K562 (cell line): ENCODE measurements at places on chromosomes 4 and X.

GRCh38 chr4:49032440-49033161, 46.5 kb downstream of the CWH43 start:
- peak; percentile 28 for DNase-seq

DNA sequence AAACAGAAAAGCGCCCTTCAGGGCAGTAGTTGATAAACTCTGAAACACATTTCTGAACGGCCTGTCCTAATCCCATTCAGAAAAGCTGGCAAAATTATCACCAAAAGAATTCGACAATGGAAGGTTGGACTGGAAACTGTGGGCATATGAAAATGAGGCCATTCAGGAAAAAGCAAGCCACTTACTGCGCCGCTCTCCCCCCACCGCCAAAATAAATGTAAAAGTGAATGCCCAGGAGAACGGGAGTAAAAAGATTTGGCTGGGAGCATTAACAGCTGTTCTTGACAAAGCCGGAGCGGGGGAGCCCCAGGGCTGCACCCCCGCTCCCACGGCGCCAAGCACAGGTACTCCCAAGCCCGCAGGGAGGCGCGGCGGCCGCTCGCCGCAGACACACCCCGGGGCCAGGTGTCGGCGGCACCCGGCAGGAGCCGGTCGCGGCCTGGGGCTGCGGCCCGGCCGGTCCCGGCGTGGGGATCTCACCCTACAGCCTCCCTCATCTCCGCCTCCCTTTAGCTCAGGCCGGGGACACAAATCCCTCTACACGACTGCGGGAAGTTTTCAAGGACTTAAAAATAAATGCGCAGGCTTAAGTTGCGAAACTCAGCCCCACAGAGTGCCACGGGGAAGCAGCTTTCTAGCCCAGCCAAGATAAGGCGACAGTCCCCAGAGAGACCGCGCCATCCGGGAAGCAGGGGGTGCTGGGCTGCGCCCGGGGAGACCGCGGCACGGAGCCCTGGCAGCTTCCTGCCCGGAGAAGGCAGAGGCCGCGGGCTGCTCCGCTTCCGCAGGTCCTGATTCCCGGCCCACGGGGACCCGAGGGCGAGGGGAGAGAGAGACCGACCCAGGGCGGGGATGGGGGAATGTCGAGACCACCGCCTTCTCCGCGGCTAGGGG, 593 bp downstream of the SH3RF1 start:
- DNase-seq, result peak; percentile 28

- DNase-seq, result no peak
These were observed 171.8 kb upstream of the MAD2L1 start for GRCh38 chr4:120238277-120238973.

DNA sequence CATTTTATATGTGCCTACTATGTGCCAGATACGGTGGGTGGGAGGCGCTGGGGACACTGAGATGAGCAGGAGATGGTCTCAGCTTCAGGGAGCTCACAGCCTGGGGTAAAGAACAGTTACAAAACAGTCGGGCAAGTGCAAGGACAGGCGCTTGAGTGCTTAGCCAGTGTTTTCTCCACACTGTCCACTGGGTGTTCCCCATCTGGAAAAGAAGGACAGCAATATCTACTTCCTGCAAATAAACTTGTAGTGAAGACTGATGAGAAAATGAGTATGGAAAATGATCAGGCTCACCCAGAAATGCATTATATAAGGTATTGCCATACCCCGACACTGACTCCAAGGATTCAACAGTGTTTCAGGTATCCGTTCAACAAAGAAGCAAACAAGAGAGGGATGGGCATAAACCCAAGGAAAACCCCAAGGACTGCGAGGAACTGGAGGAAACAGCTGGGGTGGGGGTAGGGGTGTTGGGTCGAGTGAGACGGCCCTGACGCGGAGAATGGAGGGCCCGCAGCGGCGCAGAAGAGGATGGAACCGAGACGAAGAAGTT, 835 bp downstream of the TMEM185A start:
- DNase-seq, result no peak

GRCh38 chr4:77044461-77045150, 31.2 kb downstream of the CCNI start:
- DNase-seq, result peak; percentile 16

DNA sequence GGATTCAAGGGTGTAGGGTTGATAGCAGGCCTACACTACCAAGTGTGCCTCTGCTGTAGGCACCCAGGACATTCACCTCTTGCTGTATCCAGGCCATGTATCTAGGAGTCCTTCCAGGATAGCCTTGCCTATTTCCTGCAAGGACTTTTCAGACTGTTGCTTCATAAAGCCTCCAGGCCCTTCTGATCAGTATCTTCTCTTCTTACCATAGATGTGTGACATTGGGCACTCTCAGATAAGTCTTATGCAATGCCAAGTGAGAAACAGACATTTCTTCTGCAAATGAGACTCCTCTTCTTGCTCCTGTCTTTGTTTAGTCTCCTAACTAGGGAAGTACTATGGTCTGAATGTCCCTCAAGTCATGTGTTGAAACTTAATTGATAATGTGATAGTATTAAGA, 386.8 kb downstream of the ANKRD50 start:
- no peak for DNase-seq

- no peak for DNase-seq
These were observed 37.5 kb downstream of the HERC3 start for GRCh38 chr4:88629826-88630225.

DNA sequence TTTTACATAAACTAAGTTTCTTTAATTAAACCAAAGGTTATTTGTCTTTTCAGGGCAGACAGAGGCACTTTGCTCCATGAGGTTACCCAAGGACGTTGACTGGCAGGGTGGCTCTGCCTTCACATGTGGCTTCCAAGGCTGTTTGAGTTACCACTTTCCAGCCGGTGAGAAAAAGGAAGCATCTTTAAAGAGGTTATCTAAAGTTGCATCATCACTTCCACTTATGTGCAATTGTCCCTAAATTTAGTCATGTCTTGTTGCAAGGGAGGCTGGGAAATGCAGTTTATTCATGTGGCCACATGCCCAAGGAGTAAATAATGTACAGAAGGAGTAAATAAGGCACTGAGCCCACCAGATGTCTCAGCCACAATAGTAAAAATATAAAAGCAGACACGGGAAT, 29.0 kb upstream of the RAP1GDS1 start:
- no peak for DNase-seq

- DNase-seq, result no peak
These were observed 20.0 kb downstream of the MID2 start for GRCh38 chrX:107845625-107846024.

- DNase-seq, result no peak
These were observed 1.7 kb downstream of the CD38 start for GRCh38 chr4:15779809-15780208.

GRCh38 chrX:81208916-81209315, 7.0 kb downstream of the SH3BGRL start:
- DNase-seq, result no peak

DNA sequence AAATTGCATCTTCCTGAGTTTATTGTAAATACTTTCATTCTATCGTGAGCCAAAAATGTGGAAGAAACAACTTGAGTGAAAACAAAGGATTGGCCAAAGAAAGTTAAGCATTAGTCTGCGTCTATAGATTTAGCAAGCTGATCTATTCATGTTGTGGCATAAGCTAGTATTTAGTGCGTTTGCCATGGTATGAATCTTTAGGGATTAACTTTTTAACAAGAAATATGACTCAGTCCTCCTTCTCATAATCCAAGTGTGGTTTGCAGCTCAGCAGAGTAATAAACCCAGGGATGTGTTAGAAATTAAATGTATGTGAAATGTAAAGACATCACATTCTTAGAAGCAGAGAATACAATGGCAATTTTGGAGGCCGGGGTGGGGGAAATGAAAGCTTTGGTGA, 1110.9 kb downstream of the NLGN4X start:
- no peak for DNase-seq

- peak; percentile 57 for DNase-seq
These were observed 180.7 kb downstream of the GASK1B start for GRCh38 chr4:157992038-157992705.

DNA sequence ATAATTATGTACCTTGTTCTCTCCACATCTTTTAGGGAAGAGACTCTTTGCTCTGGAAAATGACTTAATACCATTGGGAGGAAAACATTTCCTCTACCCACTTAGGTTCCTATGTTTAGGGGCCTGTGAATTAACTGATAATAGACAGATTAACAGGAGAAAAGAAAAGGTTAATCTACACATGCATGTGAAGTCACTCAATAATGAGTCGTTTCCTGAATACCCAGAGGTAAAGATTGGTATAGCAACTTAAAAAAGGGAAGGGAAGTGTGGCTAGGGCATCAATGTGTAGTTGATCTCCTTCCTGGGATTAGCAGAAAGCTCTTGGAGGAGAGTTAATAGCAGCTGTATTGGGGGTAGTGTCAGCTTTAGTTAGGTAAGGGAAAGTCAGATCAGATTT, 419.5 kb upstream of the ATOH1 start:
- no peak for DNase-seq

- DNase-seq, result no peak
These were observed 76.7 kb upstream of the HS3ST1 start for GRCh38 chr4:11505221-11505971.

DNA sequence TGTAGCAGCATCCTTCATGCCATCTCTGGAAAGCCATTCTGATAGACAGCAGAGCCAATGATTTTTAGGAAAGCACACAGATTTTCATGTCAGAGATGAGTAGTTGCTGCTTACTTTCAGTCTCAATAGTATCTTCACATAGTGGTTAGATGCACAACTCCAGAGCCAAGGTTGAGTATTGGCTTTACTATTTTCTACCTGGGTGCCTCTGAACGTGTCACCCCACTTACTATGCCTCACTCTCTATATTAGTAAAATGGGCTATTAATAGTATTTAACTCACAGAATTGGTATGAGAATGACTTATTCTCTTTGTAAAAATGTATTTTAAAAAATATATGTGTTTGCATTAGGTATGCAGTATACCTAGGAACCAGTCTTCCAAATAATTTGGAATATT, 108.8 kb upstream of the STIM2 start:
- DNase-seq, result no peak

DNA sequence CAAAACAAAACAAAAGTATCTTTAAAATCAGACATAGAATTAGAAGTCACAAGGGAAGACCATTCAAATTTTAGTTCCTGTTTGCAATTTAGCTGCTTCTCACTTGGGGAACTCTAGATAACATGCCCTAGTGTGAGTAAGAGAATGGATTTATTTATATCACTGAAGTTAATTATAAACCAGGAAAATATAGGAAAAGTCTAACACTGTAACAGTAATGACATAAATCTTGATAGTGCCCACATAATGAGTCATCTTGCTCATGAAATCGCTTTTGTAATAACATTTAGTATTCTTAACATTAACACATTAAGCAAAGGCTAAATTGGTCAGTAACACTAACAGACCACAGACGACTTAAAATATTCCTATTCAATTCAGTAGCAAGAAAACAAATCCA, 710.7 kb downstream of the STPG2 start:
- no peak for DNase-seq

DNA sequence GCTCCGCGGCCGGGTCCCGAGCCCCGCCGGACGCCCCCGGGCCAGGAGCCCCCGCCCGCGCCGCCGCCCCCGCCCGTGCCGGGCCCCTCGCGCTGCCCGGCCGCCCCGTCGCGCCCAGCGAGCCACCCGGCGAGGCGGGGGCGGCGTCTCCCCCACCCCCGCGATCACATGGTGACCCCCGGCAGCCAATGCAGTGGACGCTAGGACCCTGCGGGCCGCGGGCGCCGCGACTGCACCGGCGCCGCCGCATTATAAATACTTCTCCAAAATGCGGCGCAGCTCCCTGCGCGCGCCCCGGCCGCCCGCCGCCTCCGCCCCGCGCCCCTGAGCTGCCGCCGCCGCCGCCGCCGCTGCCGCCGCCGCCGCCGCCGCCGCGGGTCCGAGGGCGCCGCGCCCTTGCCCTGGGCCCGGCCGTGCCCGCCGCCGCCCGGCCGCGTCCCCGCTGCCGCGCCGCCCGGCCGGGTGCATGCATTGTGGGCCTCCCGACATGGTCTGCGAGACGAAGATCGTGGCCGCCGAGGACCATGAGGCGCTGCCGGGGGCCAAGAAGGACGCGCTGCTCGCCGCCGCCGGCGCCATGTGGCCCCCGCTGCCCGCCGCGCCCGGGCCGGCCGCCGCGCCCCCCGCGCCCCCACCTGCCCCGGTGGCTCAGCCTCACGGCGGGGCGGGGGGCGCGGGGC, at the start of gene NAT8L:
TSS of gene NAT8L (plus strand) at position 282 of the 680 bp plus-strand sequence. CDS start at position 467, 185 bp downstream.
- DNase-seq, result peak; percentile 84

DNA sequence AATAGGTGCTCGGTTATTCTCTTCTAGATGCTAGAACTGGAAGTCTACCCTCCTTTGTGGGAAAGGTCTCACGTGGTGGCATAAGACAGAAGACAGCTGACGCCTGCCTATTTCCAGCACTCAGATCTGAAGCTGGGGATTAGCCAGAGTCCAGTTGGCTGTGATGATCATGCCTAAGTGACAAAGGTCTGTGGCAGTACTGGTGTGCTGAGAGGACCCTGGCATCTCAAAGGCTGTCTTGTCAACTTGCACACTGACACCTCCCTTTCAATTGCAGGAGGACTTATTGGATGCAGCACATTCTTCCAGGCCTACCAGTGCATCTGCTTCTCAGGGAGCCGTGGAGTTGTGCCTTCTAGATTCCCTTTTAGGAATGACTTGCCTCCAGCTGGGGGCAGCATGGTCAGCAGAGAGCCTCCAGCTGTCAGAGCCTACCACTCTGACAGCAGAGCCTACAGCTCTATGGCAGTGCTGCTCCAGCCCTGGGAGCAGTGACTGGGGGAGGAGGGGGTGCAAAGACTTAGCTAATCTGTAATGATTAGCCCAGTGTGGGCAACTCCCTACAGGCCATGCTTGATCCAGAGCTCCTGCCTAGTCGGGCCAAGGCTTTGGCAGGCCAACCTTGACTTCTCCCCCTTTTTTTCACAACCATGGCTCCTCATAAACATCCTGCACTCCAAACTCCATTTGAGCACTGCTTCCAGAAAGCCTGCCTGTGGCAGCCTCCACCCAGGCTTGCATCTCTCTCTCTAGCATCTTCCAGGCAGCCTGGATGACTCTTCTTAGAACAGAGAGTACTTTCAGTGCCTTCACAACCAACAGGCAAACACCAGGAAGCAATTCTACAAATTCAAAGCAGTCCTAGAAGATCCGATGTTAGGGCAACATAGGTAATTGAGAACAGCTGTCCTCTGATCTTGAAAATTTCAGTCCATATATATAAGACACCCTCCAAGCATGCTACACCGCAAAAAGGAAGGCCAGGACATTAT, 13.8 kb upstream of the FGFBP2 start:
- DNase-seq, result no peak

DNA sequence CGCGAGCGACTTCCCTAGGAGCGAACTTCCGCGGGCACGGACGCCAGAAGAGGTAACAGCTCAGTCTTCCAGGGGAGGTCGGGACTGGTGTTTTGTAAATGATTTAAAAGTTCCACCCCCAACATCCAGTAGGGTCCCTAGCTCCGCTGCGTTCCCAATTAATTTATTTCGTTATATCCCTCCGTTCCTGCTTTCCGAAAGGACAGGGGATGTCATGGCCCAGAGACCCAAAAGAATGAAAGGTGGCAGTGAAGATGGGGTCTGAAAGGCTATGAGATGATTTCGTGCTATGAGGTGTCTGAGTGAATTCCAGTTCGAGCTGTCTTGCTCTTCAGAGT, 373 bp upstream of the SMIM43 start:
- DNase-seq, result no peak
